ENCODE measurements at places on chromosomes 2 and 18.

GRCh38 chr2:175187378-175187777 lies 5.9 kb upstream of the ATP5MC3 start:
- DNase-seq = no peak

DNA sequence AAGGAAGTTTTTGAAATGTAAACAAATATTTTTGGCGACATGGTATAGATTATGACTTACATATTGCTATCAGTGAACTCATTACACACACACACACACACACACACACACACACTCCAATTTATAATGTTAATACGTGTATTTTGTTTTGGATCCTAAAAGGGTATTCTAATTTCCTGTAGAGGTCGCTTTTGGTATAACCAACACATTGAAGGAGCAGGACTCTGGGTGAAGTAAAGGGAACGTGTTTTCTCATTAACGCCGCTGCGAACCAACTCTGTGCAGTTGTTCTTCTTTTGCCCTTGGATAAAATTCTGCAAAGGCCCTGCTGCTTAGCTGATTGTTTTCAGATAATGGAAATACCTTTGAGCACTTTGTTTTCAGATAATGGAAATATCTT lies 190.4 kb downstream of the PMAIP1 start:
- DNase-seq = no peak

- no peak for DNase-seq
Measured at GRCh38 chr2:240635998-240636547, 10.8 kb downstream of the GPR35 start.

- no peak for DNase-seq
Measured at GRCh38 chr2:100256849-100257248, 65.5 kb downstream of the LONRF2 start.

DNA sequence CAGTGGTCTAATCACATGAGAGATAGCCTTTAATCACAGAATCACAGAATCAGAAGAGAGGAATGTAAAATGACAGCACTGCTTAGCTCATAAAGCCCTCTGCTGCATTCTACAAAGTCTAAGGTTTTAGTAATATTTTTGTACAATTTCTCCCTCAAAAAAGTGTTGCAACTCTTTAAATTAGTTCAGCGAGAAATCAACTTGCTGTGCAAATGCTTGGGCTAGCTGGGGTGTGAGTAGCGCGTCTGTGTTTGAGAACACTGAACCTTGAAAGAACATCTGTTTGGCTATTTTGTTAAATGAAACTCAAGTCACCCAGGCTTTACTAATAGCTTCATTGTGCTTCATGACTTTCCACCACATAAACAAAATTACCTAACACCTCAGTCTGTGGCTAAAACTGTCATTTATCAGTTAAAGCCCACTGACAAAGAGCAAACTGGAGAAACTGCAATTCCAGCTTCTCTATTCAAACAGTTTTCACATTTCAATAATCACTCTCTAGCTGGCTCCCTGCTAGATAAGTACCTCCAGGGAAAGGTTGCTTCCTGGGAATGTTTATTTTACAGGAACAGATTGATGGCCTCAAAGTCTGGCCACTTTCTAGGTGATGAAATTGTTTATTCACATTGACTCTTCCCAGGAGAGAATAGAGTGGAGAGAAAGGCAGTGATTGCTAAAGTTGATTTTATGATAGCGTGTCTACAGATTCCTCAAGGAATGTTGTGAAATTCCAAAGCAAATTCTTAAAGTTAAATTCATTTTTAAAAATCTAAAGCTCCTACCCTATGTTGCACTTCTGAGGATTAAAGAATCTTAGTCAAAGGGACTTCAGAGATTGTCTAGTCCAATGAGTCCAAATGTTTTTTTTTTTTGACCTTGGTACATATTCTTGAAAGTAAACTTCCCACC lies 36.0 kb upstream of the STAT1 start:
- no peak for DNase-seq

DNA sequence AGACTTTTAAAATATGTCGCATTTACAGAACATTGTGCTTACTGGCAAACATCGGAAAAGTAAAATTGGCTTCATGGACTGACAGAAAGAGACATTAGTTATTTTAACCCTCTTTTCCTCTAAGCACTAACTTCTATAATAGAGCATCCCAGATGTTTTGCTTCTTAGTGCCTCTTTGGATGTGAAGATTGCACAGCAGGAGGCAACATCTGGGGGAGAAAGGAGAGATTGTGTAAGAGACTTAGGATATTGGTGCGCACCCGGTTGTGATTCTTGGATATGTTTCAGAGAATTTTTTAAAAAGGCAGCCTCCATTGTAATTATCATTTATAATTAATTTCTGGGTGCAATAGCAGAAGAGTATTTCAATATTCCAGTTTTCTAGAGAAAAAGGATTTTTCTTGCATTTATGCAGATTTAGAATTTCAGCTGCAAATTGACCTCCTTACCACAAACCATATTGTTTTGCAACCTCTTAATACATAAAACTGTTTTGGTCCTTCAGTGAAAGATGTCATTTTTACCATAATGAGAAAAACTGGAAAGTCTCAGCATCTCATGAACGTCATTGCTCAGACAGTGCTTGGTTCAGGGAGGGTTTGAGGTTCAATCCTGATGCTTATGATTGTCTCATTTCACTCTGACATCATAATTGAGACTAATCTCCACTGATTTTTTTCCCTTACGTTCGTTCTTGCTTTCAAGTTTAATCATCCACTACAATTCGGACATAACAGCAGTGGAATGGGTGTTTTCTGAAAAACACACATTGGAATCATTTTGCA lies 404.3 kb downstream of the ZNF521 start:
- no peak for DNase-seq

- no peak for DNase-seq
Measured at GRCh38 chr2:122063716-122064115, 308.3 kb downstream of the TSN start.

DNA sequence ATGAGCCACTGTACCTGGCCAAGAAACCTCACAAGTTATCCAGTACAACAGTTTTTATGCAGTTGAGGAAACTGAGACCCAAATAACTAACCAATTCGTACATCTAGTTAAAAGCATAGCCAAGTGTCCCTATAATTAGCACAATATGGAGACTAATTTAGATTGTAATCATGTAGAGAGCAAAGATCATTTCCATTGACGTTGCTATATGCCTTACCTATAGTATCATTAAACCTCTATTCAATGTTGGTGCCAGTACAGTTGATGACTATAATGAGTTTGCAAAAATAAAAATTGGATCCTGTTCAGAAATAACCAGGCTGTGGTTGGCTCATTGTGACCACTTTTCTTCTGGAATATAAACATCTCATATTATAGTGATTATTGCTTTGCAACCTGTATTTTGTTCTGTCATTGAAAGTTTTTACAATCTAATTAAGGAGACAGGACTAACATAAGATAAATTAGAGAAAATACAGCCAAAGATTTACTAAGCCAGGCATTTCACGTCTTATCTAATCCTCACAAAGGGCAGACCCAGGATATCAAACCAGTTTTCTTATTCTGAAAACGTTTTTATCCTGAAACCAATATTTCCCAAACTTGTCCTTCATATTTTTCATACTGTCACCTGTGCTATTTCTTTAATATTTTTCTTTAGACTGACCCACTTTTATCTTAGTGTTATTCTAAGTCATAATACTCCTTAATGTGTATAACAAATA lies 130.0 kb upstream of the STON1 start:
- no peak for DNase-seq

GRCh38 chr2:23375448-23375847 lies 9.5 kb upstream of the KLHL29 start:
- no peak for DNase-seq

DNA sequence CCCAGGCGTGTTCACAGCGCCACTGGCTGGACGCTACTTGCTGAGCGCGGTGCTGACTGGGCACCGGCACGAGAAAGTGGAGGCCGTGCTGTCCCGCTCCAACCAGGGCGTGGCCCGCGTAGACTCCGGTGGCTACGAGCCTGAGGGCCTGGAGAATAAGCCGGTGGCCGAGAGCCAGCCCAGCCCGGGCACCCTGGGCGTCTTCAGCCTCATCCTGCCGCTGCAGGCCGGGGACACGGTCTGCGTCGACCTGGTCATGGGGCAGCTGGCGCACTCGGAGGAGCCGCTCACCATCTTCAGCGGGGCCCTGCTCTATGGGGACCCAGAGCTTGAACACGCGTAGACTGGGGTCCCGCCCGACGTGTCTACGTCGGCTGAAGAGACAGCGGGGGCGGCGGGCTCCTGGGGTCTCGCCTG lies 891 bp upstream of the KHK start:
- no peak for DNase-seq

DNA sequence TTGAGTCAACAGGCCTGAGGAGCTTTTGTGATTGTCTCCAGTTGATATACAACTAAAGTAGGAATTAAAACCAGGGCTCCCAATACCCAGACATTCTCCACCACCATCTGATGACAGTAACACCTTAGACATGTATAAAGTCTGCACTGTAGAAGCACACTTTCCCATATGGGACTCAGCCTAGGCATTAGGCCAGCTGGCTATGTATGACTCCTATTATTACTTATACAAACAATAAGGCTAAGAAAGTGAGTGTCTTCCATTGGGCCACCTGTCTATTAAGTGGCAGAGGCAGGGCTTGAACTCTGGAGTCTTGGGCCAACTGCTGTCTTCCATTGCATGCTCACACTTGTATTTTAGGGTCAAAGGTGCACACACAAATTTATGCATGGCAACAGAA lies 32.1 kb upstream of the COLEC12 start:
- no peak for DNase-seq

- no peak for DNase-seq
Measured at GRCh38 chr2:30862054-30862651, 54.9 kb upstream of the CAPN13 start.

DNA sequence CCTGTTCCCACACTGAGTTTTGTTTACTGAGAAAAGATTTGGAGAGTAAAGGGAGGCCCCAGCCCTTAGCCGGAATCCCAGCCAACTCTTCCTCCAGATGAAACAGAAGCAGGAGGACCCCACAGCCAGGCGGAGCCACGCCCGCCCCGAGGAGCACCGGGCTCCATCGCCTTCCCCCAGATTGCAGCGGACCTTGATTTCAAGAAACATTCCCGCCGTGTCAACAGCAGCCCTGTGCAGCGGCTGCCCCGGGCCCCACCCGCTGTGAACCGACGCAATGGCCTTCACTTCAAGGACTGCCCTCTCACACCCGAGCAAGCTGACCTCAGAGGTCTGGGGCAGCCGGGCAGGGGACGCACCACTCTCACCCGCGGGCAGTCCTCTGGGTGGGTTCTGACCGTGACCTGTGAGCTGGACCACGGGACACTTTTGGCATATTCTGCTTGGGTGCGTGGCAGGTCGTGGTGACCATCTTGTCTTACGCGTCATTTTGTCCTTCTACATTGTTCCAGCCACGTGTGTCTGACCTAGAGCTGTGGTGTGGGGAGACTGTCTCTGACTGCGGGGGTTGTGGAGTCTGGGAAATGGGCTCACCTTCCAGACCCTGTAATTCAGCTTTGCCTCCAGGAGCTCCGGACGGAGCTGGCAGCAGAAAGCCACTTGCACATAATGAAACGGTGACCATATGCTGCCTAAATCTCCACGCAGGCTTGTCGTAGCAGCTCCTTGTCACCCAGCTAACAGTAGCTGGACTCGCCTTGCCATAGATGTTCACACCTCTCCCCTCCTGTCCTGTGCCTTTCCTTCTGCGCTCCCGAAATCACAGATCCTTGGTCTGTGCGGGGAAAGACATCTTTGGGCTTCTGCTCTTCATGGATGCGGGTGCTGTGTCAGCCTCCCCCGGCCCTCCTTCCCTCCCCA lies 32.0 kb upstream of the INHBB start:
- no peak for DNase-seq

DNA sequence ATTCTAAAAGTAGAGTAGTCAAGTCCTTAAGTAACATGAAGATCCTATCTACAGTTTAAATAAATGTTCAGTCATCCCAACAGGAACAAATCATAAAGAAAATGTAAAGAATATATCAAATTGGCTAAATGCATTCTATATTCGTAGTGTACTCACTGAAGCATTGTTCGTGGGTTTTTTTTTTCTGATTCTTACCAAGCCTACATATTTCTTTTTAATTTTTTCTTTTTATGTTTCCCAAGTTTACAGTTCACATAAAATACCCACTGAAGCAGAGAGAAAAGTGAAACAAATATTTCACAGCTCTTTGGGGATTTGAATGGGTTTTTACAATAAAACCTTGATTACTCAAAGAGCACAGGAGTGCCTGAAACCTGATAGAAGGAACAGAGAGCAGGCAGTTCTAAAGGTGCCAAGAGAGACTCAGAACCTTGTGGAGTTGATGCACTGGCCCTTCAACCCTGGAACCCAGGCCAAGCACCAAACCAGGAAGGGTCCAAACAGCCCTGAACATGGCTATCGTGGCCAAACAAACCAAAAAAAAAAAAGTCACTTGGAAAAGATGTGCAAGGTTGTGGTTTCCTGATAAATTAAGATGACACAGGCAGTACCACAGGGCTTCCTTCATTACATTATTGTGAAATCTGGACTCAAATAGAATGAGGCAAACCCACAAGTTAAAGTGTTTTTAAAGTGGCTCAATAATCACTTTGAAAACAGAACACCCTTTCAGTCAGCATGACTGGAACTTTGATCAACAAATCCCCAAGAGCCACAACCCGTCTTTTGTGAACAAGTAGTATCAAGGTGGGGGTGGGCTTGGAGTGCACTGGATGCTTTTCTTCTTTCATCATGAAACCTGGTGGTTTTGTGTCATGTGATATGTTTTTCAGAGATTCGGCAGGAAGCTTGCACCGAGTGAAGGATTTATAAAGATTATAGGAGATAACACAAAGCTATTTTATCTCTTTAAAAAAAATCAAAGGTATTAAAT lies 245.0 kb upstream of the FN1 start:
- no peak for DNase-seq

GRCh38 chr2:240051697-240052096 lies 1.6 kb downstream of the OR6B3 start:
- no peak for DNase-seq

DNA sequence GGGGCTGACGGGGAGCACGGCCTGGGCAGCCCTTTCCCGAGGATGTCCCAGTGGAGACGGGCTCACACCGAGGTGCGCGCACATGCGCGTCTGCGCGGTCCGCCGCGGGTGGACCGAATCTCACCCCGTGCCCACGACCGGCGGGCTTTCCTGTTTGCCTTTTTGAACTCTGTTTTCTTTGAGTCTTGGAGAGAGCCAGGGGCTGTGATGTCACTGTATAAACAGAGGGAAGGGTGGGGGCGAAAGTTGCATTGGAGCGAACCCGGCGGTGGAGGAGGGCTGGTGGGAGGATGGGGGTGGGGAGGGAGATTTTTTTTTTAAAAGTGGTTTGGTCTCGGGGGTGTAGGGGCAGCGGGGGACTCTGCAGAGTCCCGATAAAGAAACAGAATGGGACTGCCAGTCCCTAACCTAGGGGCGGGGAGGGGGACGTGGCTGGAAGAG lies 141.2 kb upstream of the CTAGE1 start:
- DNase-seq = no peak

- no peak for DNase-seq
Measured at GRCh38 chr18:33495278-33495677, 54.8 kb upstream of the CCDC178 start.

GRCh38 chr18:70931942-70932814 lies 643.3 kb downstream of the SOCS6 start:
- no peak for DNase-seq

GRCh38 chr18:67581178-67581577 lies 64.7 kb upstream of the DSEL start:
- no peak for DNase-seq

GRCh38 chr2:190410166-190410565 lies 2.0 kb downstream of the MFSD6 start:
- DNase-seq = no peak

GRCh38 chr18:24075767-24076597 lies 61.4 kb downstream of the TTC39C start:
- DNase-seq = no peak

- DNase-seq = no peak
Measured at GRCh38 chr2:82781176-82781915, 1677.7 kb downstream of the SUCLG1 start.
